ENCODE measurements at places on chromosomes 2 and 18. TPM values are rescaled to one million over a fixed set of nuclear protein-coding genes. Genes with fewer than 3 reads are reported as not detected.
A peak's percentile ranks its signal among the peaks of the same experiment; 100 is the strongest.

TLX2 gene
- 0.72 TPM for total RNA-seq

CUL3 gene
- total RNA-seq: 66.3 TPM

CTAGE1 gene
- not detected for total RNA-seq

C2orf80 gene
- not detected for total RNA-seq

- H3K27me3 ChIP-seq: no peaks in the 10 kb centered on the region
- no peak overlapping the region for H3K27ac ChIP-seq
- H3K4me3 ChIP-seq: no peak overlapping the region
- no peak for DNase-seq
These were observed 9.5 kb upstream of the DUSP2 start for GRCh38 chr2:96154506-96155380.

DNA sequence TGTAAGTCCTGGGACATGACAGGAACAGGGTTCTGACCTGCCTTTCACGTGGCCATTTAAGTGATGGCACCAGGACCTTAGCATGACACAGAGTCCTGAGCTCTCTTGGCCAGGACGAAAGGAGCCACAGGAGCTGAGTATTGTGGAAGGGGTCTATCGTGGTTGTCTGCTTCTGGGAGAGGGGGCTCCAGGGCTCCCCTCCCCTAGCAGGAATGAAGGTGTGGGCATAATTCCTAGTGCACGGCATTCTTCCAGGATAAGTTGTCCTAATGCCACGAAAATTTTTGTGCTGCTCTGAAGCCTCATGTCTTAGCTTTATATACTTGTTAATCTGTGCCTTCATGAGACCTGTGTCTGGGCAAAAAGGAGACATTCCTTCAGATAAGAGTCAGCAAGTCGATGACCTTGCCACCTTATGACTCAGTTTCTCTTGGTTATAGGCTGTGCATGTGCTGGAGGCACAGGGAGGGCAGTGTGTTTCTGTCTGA is 17.1 kb downstream of the GATA6 start:
- H3K27ac ChIP-seq: peak overlapping the region; percentile 59
- no peaks in the 10 kb centered on the region for H3K27me3 ChIP-seq
- no peak overlapping the region for H3K4me3 ChIP-seq
- peaks cover 78% of the 10 kb centered on the region for H3K4me1 ChIP-seq
- peaks cover 7% of the 10 kb centered on the region for H3K36me3 ChIP-seq

GRCh38 chr2:47094511-47095142 is 60.5 kb downstream of the STPG4 start:
- H3K27ac ChIP-seq: no peak overlapping the region
- no peaks in the 10 kb centered on the region for H3K36me3 ChIP-seq
- no peak for DNase-seq
- H3K4me3 ChIP-seq: no peak overlapping the region

- H3K27ac ChIP-seq: no peak overlapping the region
- DNase-seq: no peak
- H3K27me3 ChIP-seq: no peaks in the 10 kb centered on the region
- H3K4me1 ChIP-seq: 0 out of 2 replicates have a peak, but pooled peaks cover 9% of the 10 kb centered on the region
These were observed 44.0 kb upstream of the DSG1 start for GRCh38 chr18:31273812-31274527.

- H3K4me1 ChIP-seq: no peaks in the 10 kb centered on the region
- no peaks in the 10 kb centered on the region for H3K27me3 ChIP-seq
- H3K4me3 ChIP-seq: no peak overlapping the region
These were observed 201.3 kb upstream of the CXCR4 start for GRCh38 chr2:136319237-136319636.

GRCh38 chr2:161836664-161837063 is 212.4 kb downstream of the SLC4A10 start:
- no peaks in the 10 kb centered on the region for H3K27me3 ChIP-seq
- no peak for DNase-seq
- H3K4me1 ChIP-seq: no peaks in the 10 kb centered on the region
- no peaks in the 10 kb centered on the region for H3K36me3 ChIP-seq

DNA sequence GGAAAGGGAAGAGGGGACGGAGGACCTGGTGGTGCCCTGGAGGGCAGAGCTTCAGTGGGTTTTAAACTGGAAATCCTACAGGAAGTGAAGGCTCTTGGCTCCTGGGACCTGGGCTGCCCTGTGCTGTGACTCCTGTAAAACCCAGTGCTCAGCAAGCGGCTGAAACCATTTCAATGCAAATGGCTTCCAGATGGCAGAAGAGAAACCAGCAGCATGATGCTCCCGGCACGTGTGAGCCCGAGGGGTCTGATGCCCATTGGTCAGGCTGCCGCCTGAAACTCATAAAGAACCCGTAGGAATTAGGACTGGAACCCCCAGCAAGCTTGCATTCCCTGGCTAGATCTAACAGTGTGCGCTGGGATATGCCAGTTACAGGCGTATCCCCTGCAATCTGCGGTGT is 109.2 kb upstream of the THOC1 start:
- no peak overlapping the region for H3K4me3 ChIP-seq
- no peaks in the 10 kb centered on the region for H3K36me3 ChIP-seq
- no peaks in the 10 kb centered on the region for H3K27me3 ChIP-seq

DNA sequence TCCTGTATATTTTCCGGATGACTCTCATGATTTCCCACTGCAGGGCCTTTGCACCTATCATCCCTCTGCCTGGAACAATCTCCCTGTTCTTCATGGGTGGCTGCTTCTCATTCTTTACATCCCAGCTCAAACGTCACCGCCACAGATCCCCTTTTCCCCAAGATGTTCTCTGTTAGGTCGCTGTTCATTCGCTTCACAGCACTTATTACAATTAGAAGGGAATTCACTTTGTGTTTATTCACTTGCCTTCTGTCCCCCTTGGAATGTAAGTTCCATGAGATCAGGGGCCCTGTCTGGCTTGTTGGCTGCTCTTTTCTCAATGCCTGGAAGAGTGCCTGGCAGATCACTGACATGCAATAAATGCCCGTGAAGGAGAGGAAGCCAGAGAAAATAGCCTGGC is 106.7 kb downstream of the FOXI3 start:
- no peak for DNase-seq
- H3K27ac ChIP-seq: no peak overlapping the region
- H3K36me3 ChIP-seq: no peaks in the 10 kb centered on the region
- H3K4me1 ChIP-seq: no peaks in the 10 kb centered on the region

DNA sequence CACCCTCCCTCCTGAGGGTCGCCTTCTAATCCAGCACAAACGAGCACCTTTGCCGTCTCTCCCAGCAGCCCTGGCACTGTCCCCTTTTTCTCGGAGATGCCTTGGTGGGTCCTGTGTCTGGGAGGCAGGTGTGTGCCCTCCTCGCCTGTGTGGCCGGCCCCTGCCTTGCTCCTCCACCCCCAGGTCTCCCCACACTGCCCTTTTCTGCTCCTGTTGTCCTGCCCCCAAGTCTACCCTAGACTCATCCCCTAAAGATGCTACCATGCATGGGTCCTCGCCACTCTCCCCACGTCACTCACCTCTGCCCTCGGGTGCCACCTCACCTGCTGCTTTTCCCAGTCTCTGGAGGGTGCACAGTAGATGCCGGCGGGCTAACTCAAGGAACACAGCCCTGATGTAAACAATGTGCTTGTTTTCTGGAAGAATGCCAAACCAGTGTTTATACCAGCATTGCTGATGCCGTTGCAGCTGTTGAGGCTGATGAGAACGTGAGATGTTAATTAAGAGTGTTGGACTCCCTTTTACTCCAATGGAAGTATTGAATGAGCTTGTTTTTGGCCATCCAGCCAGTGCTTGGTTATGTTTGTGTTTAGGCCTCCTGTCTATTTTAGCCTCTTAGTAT is 223.1 kb downstream of the AGAP1 start:
- H3K27ac ChIP-seq: no peak overlapping the region
- H3K36me3 ChIP-seq: no peaks in the 10 kb centered on the region
- DNase-seq: no peak
- H3K27me3 ChIP-seq: no peaks in the 10 kb centered on the region
- H3K4me3 ChIP-seq: no peak overlapping the region

DNA sequence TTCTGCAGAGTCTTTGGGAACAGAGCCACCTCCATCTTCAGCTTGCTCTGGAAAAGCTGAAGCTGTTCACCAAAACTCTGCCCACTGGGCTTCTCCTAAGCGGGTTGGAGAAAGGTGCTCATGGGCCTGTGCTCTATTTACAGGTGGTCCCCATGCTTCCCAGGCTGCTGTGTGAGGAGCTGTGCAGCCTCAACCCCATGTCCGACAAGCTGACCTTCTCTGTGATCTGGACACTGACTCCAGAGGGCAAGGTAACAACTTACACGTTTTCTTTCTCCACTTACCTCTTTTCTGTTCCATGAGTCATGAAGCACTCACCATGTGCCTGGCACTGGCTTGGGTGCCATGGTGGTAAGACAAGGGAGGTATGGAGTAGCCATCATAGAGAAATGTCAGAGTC is 129.5 kb upstream of the ALPP start:
- no peak overlapping the region for H3K27ac ChIP-seq
- DNase-seq: no peak
- no peak overlapping the region for H3K4me3 ChIP-seq
- no peaks in the 10 kb centered on the region for H3K36me3 ChIP-seq
- H3K27me3 ChIP-seq: no peaks in the 10 kb centered on the region

- no peaks in the 10 kb centered on the region for H3K27me3 ChIP-seq
- H3K4me3 ChIP-seq: no peak overlapping the region
- no peak for DNase-seq
- H3K4me1 ChIP-seq: no peaks in the 10 kb centered on the region
- no peak overlapping the region for H3K27ac ChIP-seq
These were observed 19.7 kb upstream of the CCDC141 start for GRCh38 chr2:179069685-179070084.

All from Caco-2 (cell line).